ENCODE measurements at places on chromosomes 16 and 17. TPM values are rescaled to one million over a fixed set of nuclear protein-coding genes. Genes with fewer than 3 reads are reported as not detected.
A peak's percentile ranks its signal among the peaks of the same experiment; 100 is the strongest.

GRAP gene
- 2.9 TPM for polyA plus RNA-seq

GPR142 gene
- 0.97 TPM for polyA plus RNA-seq

RBFOX1 gene
- polyA plus RNA-seq, result 1.3 TPM

CCDC40 gene
- 5.7 TPM for polyA plus RNA-seq

GRCh38 chr17:50129353-50129727 is 620 bp downstream of the SAMD14 start:
- H3K27ac ChIP-seq, result no peak overlapping the region
- no peak for DNase-seq
- peaks cover 3% of the 10 kb centered on the region for H3K36me3 ChIP-seq
- peaks cover 30% of the 10 kb centered on the region for H3K4me1 ChIP-seq

GRCh38 chr17:10792151-10792550 is 11.7 kb downstream of the TMEM238L start:
- no peak overlapping the region for H3K4me3 ChIP-seq
- peak; percentile 65 for DNase-seq
- peaks cover 8% of the 10 kb centered on the region for H3K36me3 ChIP-seq
- H3K27me3 ChIP-seq, result no peaks in the 10 kb centered on the region
- H3K27ac ChIP-seq, result peak overlapping the region; percentile 63

DNA sequence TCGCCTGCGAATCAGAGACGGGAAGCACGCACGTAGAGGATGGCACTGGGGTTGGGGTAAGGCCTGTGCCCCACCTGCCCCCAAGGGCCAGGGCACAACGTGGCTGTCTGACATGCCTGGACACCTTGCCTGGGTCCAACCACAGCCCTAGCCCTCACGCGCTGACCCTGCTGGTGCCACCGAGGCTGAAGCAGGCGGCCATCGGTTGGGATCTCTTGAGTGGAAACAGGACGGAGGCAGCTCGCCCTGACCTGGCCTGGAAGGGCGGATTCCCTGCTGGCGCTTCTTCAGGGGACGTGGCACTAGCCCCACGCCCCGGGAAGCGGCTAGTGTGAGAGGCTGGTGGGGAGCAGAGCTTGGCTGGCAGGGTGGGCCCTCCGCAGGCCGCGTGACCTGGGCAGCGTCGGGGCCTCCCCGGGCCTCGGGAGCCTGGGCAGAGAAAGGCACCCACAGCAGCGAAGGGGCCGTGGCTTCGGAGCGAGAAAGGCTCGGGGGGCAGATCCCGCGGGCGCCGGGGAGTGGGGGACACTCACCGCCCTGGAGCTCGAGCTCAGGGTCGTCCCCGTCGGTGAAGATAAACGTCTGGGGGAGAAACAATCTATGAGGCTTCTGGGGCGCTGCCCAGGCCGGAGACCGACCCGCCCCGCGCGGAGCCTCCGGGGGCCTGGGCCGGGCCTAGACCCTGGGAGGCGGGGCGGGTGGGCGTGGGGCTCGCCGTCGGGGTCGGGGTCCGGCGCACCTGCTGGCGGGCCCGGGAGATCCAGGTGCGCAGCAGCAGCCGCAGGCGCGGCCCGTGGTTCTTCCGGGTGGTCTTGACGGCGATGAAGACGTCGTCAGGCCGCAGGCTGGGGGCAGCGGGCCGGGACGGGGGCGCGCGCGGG is 610 bp downstream of the RFNG start:
- no peak overlapping the region for H3K27ac ChIP-seq
- no peaks in the 10 kb centered on the region for H3K27me3 ChIP-seq

DNA sequence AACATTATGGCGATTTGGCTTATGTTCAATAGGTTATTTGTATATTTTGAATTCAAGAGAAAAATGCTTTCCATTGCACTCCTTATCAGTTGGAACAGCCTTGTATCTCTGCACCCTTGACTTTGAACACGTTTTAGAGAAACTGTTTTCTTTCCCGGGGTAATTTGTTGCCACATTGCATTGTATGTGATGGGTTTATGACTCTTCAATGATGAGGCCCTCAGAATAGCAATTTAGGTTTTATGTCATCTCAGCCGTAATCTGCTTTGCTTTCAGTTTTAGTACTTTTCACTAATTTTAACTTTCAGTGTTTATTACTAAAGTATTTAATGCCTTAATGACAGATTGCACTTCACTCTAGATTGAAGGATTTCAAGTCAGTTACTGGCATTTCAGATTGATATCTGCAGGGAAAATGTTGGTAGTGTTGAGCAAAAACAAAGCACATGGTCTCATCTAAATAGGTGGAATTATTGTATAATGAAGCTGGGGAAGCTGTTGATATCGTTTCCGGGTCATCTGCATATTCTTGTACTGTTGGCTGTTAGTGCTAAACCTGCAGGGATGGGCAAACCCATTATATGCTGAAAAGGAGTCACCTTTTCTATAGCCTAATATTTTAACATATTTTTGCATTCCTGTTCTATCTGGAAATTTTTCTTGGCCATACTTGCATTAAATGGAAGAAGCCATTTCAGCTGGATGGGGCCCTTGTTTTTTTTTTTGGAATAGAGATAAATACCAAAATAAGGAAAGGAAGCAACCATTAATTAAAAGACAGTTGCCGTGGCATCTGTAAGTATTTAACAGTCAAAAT is 2.0 kb downstream of the LUC7L3 start:
- peak overlapping the region; percentile 98 for H3K27ac ChIP-seq
- H3K4me3 ChIP-seq, result peak overlapping the region; percentile 80
- H3K4me1 ChIP-seq, result peaks cover 27% of the 10 kb centered on the region
- no peaks in the 10 kb centered on the region for H3K36me3 ChIP-seq
- no peaks in the 10 kb centered on the region for H3K27me3 ChIP-seq

DNA sequence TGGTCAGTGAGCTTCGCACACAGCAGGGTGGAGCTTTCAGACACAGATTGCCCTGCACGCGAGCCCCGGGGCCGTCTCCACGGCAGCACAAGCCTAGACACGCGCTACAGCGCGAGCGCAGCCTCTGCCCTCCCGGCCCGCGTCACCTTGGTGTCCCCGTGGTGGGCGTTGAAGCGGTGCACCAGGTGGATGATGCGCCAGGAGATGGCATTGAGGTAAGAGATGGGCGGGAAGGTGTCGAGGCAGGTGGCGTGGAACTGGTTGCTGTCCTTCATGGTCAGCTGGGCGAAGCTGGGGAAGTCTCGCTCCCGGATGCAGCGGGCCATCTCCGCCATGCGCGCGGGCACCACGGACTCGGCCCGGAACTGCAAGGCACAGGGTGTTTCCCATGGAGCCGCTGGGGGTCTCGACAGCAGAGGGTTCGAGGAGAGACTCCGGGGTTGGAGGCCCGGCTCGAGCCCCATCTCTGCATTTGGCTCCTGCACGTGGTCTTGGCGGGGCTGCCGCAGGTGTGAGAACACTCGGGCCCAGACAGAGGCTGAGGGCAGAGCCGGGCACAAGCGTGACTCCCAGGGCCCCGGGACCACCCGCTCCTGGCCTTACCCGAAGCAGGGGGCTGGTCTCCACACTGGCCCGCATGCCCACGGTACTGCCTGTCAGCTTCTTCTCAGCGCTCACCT is 4.3 kb upstream of the CYBA start:
- H3K27me3 ChIP-seq, result no peaks in the 10 kb centered on the region
- no peak for DNase-seq
- no peak overlapping the region for H3K27ac ChIP-seq

DNA sequence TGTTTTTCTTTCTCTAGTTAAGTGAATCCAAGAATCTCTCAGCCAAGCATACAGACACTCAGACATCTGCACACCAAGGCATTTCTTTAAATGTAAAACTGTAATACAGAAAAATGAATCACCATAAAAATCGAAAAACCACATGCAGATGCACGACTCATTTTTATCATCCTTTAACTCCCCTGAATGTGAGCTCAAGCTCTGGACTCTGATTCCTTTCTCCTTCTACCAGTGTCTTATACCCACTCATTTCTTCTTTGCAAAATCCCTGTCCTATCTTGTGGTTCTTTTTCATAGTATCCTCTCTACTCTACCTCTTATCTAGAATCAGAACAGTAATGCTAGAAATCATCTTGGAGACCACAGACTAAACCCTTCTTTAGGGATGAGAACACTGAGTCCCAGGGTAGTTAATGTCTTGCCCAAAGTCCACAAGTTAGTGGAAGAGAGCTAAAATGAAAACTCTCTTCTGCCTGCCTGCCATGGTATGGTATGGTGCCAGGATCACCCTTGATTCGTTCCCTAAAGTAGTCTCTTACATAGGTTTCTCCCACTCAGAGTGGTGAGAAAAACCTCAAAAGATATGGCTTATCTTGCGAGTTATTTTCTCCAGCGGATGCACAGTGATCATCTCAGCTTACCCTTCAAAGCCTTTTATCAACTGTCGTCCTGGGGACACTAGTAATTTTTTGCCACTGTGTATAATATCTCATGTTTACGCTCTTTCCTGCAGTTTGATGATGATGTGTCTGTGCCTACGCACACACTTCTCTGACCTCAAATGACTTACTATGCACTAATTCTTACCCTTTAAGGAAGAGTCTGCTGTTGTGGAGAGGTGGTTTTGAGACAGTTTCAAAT is 30.2 kb downstream of the BRD7 start:
- H3K4me1 ChIP-seq, result no peaks in the 10 kb centered on the region
- H3K27me3 ChIP-seq, result no peaks in the 10 kb centered on the region
- peaks cover 43% of the 10 kb centered on the region for H3K36me3 ChIP-seq
- no peak overlapping the region for H3K4me3 ChIP-seq

DNA sequence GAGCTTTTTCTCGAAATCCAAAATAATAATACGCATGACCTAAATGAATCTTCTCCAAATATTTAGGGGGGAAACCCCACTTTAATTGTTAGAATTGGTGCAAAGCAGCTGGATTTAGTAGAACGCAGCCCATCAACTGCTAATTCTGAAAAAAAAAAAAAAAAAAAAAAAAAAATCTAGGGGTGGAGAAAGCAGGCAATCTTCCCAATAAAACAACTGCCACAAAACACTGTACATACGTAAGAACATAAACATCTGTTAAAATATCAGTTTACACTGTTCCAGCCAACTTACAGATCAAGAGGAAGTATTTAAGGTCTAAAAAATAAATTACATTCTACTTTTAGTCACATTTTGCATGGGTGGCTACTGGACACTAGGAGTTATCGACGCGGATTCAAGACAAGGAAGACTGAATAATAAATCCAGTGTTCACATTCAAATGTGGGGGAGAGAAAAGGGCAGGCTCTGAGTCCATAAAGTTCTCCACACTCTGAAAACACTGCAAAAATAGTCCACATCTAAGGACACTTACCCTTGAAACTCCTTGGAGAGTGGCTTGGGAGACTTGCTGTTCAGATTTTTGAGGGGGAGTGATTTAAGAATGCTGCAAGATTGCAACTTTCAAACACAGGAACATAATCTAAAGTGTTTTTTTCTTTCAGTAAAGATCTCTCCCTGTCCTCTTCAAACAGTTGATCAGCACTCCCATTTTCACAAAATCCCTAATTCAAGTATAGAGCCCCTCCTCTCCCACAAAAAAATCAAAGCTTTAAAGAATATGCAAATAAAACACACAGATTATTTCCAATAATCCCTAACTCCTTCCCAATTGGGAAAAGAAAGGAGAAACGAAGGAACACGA is 1.3 kb downstream of the APPBP2 start:
- H3K4me1 ChIP-seq, result peaks cover 7% of the 10 kb centered on the region
- H3K36me3 ChIP-seq, result peaks cover 13% of the 10 kb centered on the region
- H3K27ac ChIP-seq, result peak overlapping the region; percentile 100
- no peaks in the 10 kb centered on the region for H3K27me3 ChIP-seq
